G401 (cell line): ENCODE measurements at places on chromosomes 5 and 9.

DNA sequence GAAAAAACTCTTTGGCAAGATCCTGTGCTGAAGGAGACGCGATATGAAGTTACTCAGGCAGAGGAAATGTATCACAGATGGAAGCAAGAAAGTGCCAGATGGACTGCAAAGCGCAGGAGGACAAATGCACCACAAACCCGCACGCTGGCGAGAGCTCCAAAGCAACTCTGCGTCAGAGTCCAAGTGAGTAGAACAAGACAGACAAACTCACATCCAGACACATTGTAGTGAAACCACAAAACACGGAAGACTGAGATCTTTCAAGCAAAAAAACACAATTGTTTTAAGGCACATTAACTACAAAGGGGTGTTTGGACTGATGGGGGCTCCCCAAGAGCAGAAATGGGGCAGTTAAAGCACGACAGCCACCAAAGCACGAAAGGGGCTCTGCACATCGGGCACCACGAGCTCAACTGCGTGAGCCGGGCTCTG lies 39.2 kb upstream of the NKD2 start:
- DNase-seq, result peak; percentile 61

DNA sequence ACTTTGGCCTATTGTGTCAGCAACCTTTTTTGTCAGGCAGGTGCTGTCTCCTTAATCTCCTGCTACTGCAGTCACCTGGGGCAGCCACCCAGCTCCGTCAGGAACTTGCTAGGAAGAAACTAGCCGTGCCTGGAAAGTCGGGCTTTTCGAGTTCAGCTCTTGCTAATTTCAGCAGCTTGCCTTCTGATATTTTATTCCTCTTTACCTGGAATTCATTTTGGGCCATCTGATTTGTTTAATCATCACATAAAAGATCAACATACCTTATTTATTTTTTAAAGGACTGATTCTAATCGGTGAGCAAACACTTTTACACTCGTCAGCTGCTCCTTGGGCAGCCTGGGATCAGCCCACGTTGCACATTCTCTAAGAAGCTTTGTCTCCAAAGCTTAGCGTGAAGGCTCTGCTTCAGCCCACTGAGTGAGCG lies 42.2 kb downstream of the PRLR start:
- no peak for DNase-seq

DNA sequence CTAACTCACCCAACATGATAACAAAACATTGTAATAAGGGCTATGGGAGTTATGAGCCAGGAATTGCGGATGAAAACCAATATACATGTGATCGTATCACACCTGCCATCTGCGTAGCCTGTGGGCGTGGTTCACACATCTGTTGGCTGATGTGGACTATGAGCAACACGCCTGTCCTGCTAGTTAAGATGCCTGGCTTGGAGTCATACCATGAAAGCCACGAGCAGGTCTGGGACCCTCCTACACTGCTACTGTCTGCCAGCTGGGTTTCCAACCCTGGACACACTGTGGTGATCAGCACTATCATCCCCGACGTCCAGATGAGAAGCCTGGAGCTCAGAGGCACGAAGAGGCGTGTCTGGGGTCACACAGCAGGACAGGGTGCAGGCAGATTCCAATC lies 40.2 kb downstream of the STK10 start:
- no peak for DNase-seq

GRCh38 chr9:629146-629545 lies 212.4 kb upstream of the DMRT1 start:
- no peak for DNase-seq

- DNase-seq, result peak; percentile 34
Measured at GRCh38 chr5:178058321-178059012, 54.9 kb upstream of the N4BP3 start.

GRCh38 chr5:36494841-36495601 lies 111.4 kb upstream of the SLC1A3 start:
- DNase-seq, result peak; percentile 8

DNA sequence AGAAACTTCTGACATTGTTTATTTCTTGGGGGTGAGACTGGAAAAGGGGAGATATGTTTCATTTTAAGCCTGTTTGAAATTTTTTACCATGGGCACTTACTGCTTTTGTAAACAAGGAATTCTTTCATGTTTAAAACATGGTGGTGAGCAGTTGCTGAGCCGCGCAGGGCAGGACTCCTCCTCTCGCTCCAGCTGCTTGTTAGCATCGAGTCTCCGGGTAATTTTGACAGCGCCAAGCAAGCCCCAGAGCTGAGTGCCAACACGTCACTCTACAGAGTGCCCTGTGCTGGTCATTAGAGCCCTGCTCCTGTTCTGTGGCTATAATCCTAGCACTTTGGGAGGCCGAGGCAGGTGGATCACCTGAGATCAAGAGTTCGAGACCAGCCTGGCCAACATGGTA lies 116.5 kb upstream of the MSX2 start:
- DNase-seq, result no peak
